ENCODE measurements at places on chromosomes 3 and 15.
A peak's percentile ranks its signal among the peaks of the same experiment; 100 is the strongest.

DNA sequence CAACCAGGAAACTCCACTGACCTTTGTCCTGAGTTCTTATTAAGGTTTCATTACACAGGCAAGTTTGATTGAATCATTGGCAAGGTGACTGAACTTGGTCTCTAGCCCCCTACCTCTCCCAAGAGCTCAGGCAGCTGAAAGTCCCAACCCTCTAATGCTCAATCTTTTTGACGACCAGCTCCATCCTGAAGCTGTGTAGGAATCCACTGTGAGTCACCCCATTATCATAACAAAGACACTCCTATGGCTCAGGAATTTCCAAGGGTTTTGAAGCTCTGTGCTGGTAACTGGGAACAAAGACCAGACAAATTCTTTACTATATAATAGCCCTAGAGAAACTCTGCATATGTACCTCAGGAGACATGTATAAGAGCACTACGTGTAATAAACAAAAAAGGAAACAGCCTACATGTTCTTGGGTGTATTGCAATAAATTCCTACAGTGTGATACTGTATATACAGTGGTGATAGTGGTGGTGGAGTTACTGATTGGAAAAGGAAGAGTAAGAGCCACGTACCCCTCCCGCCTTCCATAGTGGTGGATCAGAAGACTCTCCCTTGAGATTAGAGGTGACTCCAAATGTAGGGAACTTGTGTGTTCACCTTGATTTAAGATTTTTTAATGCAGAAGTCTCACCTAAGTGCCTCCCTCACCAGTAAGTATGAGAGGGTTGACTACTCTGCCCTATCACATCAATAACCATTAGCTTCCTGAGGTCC, 116.6 kb downstream of the ST8SIA2 start:
- DNase-seq: peak; percentile 65

DNA sequence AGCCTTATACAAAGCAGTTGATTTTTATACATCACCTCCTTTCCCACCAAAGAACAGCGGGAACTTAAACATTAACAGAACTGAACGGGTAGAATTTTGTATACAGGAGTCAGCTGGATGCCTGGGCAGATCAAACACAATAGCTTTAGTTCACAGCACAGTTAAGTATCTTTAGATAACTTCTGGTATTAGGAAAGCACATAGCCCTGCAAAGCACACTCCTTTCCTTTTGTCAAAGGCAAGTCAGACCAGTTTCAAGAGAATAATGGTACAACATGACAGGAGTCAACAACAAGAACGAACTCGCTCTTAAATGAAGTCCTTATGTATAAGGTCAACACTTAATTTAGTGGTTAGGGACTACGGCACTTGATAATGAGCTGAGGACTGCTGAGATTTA, 26.3 kb downstream of the ABCC5 start:
- DNase-seq: no peak

- DNase-seq: no peak
Measured at GRCh38 chr15:66868918-66869317, 166.9 kb downstream of the SMAD6 start.

DNA sequence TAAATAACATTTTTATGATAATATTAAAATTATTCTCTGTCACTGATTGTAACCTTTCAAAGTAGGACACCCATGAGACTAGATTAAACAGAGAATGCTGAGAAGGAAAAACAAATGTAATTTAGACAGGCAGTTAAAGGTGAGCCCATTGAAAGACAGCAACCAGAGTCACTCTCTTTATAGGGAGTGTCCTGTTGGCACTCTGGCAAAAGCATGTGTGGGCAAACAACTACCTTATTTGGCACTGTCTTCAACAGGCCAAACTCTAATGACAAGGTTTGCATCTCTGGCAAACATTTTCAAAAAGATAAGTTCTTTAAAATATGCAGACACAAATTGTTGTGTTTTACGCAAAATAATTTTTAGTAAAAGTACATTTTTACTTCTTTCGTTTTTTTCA, 29.8 kb downstream of the NFKBIZ start:
- DNase-seq: no peak

- DNase-seq: no peak
Measured at GRCh38 chr3:38149708-38150107, 11.2 kb downstream of the MYD88 start.

DNA sequence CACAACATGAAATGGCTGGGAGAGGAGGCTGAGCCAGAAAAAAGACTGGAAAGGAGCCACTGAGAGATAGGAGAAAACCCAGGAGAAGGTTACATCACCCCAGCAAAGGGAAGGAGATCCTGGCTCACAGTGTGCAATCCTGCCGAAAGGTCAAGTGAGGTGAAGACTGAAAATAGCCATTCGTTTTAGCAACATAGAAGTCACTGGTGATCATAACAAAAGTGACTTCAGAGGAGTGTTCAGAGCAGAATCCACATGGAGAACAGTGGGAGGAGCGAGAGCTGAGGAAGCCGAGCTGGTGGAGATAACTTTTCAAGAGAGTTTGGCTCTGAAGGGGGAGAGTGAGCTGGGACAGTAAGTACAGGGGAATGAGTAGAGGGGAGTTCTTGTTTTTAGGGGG, 5.4 kb upstream of the HEG1 start:
- peak; percentile 86 for DNase-seq

DNA sequence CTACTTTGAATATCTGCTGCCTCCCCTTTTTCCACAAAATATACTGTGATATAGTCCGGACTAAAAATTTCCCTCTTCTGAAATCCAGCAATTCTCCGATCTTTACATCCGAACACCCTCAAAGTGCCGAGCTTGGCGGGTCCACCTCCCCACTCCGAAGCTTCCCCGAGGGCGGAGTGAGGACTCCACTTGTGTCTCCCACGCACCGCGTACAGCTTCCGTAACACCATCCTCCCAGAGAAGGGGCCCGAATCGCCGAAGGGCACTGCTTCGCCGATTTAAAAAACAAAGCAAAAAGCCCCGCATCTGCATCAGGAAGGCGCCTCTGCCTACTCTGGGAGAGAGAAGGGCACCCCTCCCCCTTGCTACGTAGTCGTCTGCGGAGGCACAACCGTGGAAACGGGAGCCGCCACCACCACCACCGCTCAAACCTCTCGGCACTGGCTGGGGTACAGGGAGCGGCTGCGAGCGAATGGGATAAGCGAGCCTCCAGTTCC, 551 bp downstream of the NCBP2 start:
- peak; percentile 28 for DNase-seq

Measured in fibroblast of upper back skin (primary cell).